Left ventricle myocardium inferior (tissue), 1 donor: ENCODE measurements at places on chromosomes 1 and 21. TPM values are rescaled to one million over a fixed set of nuclear protein-coding genes. Genes with fewer than 3 reads are reported as not detected.

DNA sequence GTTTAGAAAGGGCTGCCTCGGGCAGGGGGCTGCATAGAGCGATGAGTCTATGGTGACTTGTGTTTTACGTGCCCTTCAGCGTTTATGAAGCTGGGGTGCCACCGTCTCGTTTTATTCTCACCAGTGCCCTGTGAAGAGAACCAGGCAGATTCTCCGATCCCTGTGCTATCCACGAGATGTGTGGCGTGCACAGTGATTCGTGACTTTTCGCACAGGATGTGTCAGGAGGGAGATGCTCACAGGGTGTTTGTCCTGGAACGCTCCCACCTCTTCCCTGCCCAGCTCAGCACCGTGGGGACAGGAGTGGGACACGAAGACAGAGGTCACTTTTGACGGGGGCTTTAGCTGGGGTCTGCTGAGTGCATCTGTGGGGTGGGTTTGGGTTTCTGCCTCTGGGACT lies 54.9 kb upstream of the AJAP1 start:
- peaks cover 88% of the 10 kb centered on the region for H3K27me3 ChIP-seq
- no peak overlapping the region for H3K27ac ChIP-seq
- no peaks in the 10 kb centered on the region for H3K4me1 ChIP-seq
- no peak overlapping the region for H3K4me3 ChIP-seq

GRCh38 chr1:161115132-161115711 lies 2.6 kb downstream of the PFDN2 start:
- no peaks in the 10 kb centered on the region for H3K27me3 ChIP-seq
- DNase-seq, result no peak
- no peak overlapping the region for H3K27ac ChIP-seq
- H3K4me1 ChIP-seq, result peaks cover 90% of the 10 kb centered on the region
- peaks cover 4% of the 10 kb centered on the region for H3K36me3 ChIP-seq

DNA sequence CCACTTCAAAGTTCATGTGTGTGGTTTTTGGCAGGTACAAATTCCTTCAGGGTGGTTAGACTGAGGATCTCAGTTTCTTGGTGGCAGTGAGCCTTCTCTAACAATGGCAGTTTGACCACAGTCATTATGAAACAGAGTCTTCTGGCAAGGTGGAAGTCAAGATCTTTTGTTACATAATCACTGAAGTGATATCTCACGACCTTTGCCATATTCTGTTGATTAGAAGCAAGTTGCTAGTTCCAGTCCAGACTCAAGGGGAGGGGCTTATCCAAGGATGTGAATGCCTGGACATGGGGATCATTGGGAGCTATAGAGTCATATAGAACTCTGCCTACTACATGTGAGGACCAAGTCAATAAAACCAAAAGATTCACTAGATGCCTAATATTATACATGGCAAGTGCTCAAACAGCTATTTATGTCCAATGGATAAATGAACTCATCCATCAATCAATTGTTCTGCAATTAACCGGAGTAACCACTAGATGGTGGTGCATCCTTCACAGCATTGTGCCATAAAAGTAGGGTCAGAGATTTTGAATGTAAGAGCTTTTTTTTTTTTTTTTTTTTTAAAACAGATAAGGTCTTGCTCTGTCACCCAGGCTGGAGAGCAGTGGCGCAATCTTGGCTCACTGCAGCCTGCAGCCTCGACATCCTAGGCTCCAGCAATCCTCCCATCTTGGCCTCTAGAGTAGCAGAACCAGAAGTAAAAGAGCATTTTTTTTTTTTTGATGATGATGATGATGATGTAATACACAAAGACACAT lies 131.9 kb downstream of the CRB1 start:
- H3K27me3 ChIP-seq, result no peaks in the 10 kb centered on the region
- no peaks in the 10 kb centered on the region for H3K4me1 ChIP-seq
- no peak overlapping the region for H3K27ac ChIP-seq
- no peak overlapping the region for H3K4me3 ChIP-seq
- H3K36me3 ChIP-seq, result no peaks in the 10 kb centered on the region

GRCh38 chr21:40610345-40610744 lies 236.6 kb downstream of the DSCAM start:
- H3K27ac ChIP-seq, result no peak overlapping the region
- H3K27me3 ChIP-seq, result peaks cover 25% of the 10 kb centered on the region

GRCh38 chr1:230169454-230170152 lies 102.6 kb downstream of the GALNT2 start:
- H3K36me3 ChIP-seq, result no peaks in the 10 kb centered on the region
- DNase-seq, result no peak
- H3K27ac ChIP-seq, result peak overlapping the region; percentile 56
- peak overlapping the region; percentile 24 for H3K4me3 ChIP-seq

GRCh38 chr1:213934649-213935048 lies 53.1 kb upstream of the PROX1 start:
- H3K27ac ChIP-seq, result peak overlapping the region; percentile 60
- no peak overlapping the region for H3K4me3 ChIP-seq
- H3K4me1 ChIP-seq, result peaks cover 13% of the 10 kb centered on the region
- DNase-seq, result peak; percentile 66

DNA sequence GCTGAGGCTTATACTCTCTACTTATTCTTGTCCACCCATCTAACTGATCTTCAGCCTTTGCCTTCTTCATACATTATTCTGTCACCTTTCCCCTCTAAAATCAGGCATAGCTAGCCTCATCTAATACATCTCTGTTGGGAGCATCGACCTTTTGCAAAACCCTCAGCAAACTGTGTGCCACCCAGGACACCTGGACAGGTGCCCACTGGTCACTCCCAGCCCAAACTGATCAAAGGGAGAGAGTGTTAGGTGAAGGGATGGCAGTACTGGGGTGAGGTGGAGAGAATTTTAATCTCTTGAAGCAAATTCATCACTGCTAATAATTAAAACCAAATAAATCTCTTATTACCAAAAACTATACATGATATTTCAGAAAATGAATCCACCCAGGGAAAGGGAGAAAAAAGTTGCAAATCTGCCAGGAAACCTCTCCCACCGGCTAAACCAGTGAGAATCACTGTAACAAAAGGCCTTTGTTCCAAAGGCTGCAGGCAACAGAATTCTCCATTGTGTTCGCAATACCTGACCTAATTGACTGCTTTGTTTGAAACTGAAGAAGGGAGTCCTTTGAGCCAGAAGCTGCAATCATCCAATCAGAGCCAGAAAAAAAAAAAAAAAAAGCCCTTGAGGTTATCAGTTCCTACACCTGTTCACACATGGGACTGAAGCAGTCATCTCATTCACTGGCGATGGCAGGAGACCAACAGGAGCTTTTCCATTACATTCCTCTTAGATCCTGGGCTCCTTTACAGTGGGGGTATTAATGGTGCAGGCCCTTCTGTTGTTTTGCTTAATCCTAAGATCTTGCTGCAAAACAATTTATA lies 172.6 kb downstream of the APP start:
- no peak for DNase-seq
- H3K27me3 ChIP-seq, result no peaks in the 10 kb centered on the region
- H3K27ac ChIP-seq, result peak overlapping the region; percentile 47
- no peak overlapping the region for H3K4me3 ChIP-seq

DNA sequence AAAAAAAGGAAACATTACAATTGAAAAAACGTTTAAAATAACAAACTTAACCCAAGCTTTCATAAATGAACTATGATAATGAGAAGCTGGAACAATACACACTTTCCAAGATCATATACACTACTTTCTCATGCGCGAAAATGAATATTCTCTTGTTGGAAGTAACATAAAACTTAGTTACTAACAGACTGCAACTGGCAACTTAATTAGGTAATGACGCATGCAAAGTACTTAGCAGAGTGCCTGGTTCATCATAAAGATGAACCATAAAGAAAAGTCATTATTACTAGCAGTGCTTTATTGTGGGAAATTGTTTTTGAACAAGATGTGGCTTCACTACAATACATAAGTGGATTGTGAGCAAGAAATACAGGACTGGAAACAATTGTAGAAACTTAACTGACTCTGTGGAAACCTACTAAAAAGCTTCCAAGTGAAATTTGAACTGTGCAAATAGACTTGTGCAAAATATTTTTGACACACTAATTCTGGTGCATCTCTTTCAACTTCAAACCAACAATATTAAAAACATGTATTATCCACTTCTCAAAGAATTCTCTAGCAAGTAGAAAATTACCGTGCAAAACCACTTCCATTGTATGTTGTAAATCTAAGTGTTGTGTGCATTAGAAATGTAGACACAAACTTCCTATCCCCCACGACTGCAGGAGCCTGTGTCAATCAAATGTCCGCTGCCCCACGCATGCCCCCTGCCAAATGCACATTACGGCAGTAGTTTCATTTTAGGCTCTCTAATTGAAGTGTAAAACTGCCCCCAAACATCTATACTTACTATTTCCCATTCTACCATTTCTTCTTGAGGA lies 2.0 kb downstream of the ARHGAP29 start:
- peaks cover 97% of the 10 kb centered on the region for H3K4me1 ChIP-seq
- H3K4me3 ChIP-seq, result peak overlapping the region; percentile 80
- DNase-seq, result no peak
- no peaks in the 10 kb centered on the region for H3K36me3 ChIP-seq

DNA sequence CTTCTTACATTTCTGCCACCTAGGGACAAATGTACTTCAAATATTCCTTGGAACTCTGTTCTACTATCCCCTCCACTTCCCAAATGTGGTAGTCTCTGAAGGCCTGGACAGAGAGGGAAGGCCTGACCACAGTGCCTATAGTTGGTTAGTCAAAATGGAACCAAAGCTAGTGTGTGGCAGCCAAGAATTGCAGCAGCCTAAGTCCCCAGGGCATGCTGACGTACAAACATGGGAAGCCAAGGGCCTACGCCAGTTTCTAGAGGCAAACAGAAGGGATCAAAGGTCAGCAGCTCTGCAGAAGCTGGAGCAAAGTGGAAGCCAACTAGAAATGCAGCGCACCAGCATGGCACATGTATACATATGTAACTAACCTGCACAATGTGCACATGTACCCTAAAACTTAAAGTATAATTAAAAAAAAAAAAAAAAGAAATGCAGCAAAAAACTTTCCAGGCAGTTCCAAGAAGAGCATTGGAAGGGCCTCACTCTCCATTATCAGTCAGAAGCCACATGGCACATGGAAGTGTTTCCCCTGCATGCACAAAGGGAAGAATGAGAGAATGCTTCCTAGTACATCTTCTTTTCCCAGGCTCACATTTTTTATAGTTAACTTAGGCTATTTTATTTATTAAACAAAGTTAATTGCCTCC lies 39.4 kb upstream of the GADD45A start:
- no peak overlapping the region for H3K4me3 ChIP-seq
- peak; percentile 74 for DNase-seq
- H3K4me1 ChIP-seq, result peaks cover 32% of the 10 kb centered on the region

DNA sequence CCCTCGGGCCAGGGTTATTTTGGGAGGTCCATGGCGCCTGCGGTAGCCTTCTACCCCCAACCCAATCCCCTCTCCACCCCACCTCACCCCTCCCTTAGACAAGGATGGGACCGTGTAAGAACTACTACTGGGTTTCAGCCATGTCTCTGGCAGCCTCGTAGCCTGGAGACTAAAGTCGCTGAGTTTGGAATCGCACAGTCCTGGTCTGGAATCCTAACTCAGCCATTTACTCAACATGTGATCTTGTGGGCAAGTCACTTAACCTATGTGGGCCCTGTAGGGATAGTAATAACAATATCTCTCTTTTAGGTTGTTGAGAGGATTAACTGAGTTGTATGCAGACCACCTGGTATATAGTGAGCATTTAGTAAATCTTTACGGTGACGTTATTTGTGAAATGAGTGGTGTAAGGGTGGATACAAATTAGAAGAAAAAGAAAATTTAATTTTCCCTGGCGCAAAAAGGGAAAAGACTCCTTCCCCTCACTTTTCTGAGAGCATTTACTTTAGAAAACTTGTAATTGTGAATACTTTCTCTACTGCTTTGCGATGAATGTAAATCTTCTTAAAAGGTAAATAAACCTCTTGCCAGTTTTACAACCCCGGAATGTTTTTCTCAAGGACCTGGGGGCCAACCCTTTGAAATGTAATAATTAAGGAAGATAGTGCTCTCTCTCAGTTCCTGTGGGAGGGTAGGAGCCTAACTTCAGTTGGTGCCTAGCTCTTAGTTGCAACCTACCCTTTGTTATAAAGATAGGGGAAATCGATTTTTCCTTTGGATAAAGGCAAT lies 615 bp upstream of the MRPS15 start:
- no peak for DNase-seq
- H3K4me1 ChIP-seq, result peaks cover 31% of the 10 kb centered on the region
- H3K27ac ChIP-seq, result peak overlapping the region; percentile 90
- peaks cover 25% of the 10 kb centered on the region for H3K36me3 ChIP-seq
- peak overlapping the region; percentile 95 for H3K4me3 ChIP-seq

DNA sequence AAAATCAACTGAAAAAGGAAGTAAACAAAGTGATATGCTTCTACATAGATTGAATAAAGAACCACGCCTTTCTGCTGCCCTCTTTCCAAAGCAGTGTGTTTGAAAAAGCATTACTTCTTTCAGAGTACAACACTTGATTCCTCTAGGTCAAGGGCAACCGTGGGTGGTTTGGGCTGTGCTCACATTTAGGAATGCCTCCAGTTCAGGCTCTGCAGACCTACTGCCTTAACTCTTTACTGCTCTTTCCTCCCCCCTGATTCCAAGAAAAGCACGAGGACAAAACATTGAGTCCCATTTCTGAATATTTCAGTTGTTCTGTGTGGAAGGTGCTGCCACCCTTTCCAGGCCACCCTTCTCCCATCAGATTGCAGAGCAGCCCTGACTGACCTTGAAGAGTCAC lies 45.2 kb downstream of the ADAMTS1 start:
- peaks cover 43% of the 10 kb centered on the region for H3K4me1 ChIP-seq
- H3K27me3 ChIP-seq, result no peaks in the 10 kb centered on the region
- H3K27ac ChIP-seq, result peak overlapping the region; percentile 70
- no peaks in the 10 kb centered on the region for H3K36me3 ChIP-seq
- H3K4me3 ChIP-seq, result no peak overlapping the region

DNA sequence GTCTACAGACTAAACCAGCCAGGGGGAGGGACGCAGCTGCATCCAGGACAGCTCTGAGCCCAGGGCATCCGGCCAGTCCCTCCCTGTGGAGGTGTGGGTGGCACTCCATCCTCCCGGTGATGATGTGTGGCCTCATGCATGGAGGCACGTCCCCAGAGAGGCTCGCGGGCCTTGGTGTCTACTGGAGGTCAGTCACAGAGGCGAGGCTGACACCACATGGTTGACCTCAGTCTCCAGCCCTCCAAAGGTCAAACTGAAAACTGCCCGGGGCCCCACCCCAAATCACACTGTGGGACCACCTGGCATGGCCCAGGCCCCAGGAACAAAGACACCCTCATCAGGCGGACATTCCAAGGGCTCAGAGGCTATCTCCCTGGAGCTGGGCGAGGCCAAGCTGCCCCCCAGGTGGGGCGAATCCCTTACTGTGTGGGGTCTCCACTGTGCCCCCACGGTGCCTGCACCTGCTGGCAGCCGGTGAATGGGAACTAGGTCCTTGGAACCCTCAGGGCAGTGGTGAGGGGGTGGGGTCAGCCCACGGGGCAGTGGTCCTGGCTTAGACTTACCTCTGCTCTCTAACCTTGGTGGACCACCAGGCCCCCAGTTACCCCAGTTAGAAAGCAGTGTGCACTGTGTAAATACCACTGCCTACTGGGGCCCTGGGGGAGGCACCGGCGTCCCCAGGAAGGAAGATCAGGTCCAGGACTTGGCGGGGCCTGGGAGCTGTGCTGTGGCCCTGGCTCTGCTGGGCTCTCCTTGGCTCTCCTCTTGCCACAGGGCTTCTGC lies 49.1 kb downstream of the TRPM2 start:
- H3K4me3 ChIP-seq, result no peak overlapping the region
- H3K36me3 ChIP-seq, result no peaks in the 10 kb centered on the region
- no peak for DNase-seq
- H3K27ac ChIP-seq, result no peak overlapping the region

- H3K4me3 ChIP-seq, result no peak overlapping the region
- H3K4me1 ChIP-seq, result no peaks in the 10 kb centered on the region
- DNase-seq, result no peak
- no peaks in the 10 kb centered on the region for H3K27me3 ChIP-seq
Measured at GRCh38 chr1:39016604-39017171, 9.5 kb upstream of the NDUFS5 start.

The GBP6 gene
- 0.08 TPM for total RNA-seq

The GREM2 gene
- total RNA-seq, result not detected

The TMCO4 gene
- 8.6 TPM for total RNA-seq

The PODN gene
- total RNA-seq, result 22.9 TPM

The CLIC4 gene
- 325 TPM for total RNA-seq

The NBPF6 gene
- total RNA-seq, result not detected

The KRTAP19-1 gene
- not detected for total RNA-seq
